NCI-H1092 (cell line): ENCODE measurements at places on chromosomes 7 and 10.
A peak's percentile ranks its signal among the peaks of the same experiment; 100 is the strongest.

GRCh38 chr10:75403939-75404814, 2.6 kb upstream of the ZNF503 start:
- no peak for DNase-seq

GRCh38 chr7:51606601-51607154, 290.1 kb upstream of the COBL start:
- DNase-seq, result no peak

GRCh38 chr10:110354322-110354766, 49.6 kb upstream of the SMNDC1 start:
- DNase-seq, result peak; percentile 49

- DNase-seq, result no peak
Observed at GRCh38 chr7:121530227-121531174, 134.4 kb upstream of the FAM3C start.

DNA sequence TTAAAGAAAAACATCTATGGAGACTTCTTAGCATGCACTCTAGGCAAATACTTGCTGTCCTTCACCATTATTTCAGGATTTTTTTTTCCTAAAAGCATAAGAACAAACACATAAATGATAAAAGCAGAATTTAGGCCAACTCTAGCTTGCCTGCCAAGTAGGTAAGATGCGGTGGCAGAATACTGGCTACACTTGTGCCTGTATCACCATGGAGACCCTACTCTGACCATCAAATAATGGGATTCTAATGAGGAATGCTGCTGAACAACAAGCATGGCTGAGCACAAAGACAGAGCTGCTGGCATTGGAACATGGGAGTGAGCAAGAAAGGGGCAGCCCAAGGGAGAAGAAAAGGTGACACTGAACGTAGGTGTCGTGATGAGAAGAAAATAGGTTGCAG, 18.5 kb upstream of the TAS2R40 start:
- DNase-seq, result no peak

DNA sequence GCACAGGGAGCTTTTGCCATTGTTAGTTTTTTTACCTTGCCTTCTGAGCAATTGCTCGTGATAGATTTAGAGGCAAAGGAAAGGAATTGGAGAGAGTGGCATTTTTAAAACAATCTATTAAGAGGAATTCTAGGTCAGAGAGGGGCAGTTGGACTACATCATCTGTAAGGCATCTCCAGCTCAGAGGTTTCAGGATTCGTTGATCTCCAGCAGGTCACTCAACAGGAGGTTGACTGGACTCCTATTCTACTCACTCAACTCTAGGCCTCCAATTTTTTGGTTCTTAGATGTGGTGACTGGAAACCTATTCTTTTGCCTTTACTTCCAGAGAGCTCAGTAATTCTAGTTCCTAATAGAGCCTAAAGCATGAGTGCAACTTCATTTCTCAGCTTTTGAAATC, 42.8 kb downstream of the TBXAS1 start:
- DNase-seq, result no peak

- DNase-seq, result peak; percentile 81
Observed at GRCh38 chr7:146701166-146701565, 584.6 kb downstream of the CNTNAP2 start.

DNA sequence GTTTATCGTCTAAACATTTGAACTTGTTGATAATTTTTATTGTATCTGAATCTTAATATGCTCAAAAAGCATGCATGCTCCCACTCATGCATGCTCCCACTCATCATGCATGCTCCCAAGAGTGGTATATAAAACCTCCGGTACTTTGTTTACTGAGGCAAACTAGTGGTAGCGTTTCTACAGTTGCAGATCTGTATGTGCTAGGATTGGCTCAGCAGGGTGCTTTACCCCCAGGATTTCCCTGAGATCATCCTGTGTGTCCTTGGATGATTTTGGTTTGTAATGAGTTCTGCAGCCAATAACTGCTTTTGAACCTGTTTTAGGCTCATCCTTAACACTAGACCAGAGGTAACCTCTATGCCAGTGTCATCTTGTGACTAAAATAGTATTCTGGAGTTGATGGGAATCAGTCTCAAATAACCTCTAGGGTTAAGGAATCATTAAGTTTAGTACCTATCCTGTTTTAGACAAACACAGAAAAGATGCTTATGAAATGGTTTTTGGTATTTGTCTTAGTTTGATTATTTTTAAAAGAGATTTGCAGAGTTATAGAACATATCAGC, 40.4 kb downstream of the PHTF2 start:
- DNase-seq, result no peak
